ENCODE measurements at places on chromosomes 16 and 17.

DNA sequence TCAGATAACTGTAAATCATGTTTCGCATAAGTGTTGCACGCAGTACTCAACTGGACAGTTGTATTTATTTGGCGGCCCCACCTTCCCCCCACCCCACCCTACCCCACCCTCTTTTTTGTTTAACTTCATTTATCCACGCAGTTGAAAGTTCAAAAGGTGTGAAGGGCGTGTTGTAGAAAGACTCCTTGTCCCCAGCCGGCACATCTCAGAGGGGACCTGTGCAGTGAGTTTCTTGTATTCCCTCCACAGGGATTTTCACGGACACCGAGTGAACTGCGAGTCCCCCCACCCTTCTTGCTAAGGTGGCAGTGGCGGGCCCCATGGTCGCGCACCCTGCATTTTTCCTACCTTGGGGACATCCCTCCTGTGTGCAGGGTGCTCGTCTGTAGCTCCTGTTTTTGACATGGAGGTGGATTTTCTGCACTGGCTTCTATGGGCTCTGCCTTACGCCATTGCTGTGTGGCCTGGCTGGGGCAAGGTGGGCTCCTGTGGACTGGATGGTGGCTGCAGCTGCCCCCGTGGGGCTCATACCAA, 36.2 kb downstream of the ADCY7 start:
- DNase-seq: no peak

- DNase-seq: no peak
These were observed 58.8 kb upstream of the RHBDL3 start for GRCh38 chr17:32206861-32207260.

GRCh38 chr17:44708401-44709263, at the start of gene DBF4B:
DBF4B (plus strand) TSS chr17:44708665; CDS start chr17:44708821, 156 bp downstream.
- DNase-seq: peak; percentile 82

DNA sequence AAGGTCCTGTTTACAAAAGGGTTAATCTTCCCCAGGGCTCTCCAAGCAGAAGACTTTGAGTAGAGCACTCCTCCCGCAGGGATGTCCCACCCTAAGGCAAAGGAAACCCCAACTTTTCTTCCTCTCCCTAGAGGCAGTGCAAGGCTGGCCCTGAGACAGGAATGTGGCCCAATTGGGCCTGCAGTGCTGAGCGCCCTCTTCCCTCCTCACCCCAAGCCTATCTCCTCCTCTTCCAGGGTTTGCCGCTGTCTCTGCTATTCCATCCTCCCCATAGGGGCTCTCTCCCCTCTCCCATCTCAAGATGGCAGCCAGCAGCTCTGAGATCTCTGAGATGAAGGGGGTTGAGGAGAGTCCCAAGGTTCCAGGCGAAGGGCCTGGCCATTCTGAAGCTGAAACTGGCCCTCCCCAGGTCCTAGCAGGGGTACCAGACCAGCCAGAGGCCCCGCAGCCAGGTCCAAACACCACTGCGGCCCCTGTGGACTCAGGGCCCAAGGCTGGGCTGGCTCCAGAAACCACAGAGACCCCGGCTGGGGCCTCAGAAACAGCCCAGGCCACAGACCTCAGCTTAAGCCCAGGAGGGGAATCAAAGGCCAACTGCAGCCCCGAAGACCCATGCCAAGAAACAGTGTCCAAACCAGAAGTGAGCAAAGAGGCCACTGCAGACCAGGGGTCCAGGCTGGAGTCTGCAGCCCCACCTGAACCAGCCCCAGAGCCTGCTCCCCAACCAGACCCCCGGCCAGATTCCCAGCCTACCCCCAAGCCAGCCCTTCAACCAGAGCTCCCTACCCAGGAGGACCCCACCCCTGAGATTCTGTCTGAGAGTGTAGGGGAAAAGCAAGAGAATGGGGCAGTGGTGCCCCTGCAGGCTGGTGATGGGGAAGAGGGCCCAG, 1.0 kb downstream of the PRRT2 start:
- no peak for DNase-seq

DNA sequence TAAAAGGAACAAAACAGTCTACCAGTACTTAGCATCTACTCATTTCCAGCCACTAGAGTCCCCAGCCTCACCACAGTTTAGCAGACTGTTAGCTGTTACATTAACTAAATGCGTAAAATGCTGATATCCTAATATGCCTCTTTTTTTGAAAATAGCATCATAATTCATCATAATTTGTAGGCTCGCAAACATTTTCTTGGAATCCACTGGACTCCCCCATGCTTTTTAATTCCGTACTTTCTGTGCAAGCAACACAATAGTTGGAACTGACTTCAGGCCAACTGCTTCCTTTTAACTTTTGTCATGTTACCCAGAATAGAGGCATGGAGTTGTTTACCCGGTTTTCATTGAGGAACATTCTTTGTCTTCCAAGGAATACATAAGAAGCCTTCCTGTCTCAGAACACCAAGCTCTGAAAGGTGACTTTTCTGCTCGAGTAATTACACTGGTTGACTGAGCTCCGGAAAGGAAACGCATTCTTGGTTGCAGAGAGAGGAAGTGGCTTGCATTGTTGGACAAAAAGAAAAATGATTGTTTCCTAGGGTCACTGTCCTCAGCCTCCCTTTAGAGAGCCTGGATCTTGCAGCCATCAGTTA, 30.9 kb upstream of the SEC14L1 start:
- no peak for DNase-seq

DNA sequence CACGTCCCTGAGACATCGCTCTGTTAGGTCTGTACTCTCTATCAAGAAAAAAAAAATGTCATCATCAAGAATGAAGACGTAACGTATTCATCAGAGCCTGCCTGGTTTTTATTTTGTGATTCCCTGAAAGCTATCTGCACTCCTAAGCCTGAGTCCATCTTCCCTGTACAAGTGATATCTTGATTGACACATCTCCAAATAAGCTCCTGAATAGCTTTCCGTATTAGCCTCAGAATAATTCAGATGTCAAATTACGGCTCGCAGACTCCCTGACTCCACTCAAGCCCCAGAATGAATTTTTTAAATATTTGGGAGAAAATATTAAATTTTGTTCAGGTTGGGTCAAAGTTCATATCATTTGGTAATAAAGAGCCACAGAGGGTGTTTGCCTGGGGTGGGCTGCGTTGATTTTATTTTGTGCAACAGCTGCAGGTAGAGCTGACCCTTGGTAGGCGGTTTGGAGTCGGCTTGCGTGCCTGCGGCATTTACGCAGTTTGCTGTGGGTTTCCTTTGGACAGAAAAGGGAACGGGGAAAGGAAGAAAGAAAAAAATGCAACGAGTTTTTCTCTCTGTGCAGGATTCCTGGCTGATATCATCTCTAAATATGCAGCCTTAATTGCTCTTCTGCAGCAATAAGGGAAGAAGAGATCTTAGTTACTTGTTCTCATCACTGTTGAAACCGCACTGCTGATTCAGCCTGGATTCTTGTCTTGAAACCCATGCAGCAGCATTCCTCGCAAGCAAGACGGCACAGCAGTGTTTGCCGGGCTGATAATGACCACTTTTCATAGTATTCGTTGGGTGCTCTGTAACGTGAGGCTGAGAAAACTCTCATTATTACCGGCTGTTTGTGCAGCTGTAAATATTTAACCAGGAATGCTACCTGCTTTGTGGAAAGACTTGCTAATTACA, 114.7 kb downstream of the IRX3 start:
- DNase-seq: no peak

- DNase-seq: no peak
These were observed 16.4 kb downstream of the FAM20A start for GRCh38 chr17:68584581-68585303.

- no peak for DNase-seq
These were observed 21.4 kb downstream of the WSB1 start for GRCh38 chr17:27315322-27315721.

GRCh38 chr17:60712675-60713074, 35.0 kb downstream of the BCAS3 start:
- no peak for DNase-seq

DNA sequence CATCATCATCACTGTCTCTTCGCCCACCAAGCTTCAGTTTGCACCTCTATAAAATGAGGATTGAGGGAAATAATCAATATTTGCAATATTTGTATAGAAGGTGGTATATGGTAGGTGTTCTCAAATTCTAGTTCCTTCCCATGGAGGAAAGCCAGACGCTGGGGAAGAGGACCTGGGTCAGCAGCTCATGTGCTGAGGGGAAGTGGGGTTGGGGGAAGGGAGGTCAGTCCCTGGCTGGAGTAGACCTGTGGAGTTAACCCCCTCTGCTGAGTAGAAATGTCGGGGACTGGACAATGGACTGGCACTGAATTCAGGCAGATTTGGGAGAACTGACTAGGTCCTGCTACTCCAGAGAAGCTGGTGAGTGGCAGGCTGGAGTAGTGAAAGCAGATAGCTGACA, 12.8 kb upstream of the ITGB3 start:
- no peak for DNase-seq

GRCh38 chr16:11979013-11979672, 2.6 kb downstream of the SNX29 start:
- DNase-seq: no peak

- no peak for DNase-seq
These were observed 2.2 kb downstream of the GSPT1 start for GRCh38 chr16:11913425-11914079.

GRCh38 chr16:52553322-52553721, 6.4 kb upstream of the TOX3 start:
- no peak for DNase-seq

GRCh38 chr17:72775919-72776318, 316.6 kb downstream of the SLC39A11 start:
- no peak for DNase-seq

GRCh38 chr17:49572806-49573420, 2.8 kb upstream of the NXPH3 start:
- no peak for DNase-seq

GRCh38 chr17:65753348-65753747, 191.9 kb upstream of the AXIN2 start:
- DNase-seq: no peak

GRCh38 chr17:42571435-42572225, 4.7 kb downstream of the MLX start:
- DNase-seq: no peak

GRCh38 chr16:15972046-15972868, 22.8 kb downstream of the ABCC1 start:
- no peak for DNase-seq

DNA sequence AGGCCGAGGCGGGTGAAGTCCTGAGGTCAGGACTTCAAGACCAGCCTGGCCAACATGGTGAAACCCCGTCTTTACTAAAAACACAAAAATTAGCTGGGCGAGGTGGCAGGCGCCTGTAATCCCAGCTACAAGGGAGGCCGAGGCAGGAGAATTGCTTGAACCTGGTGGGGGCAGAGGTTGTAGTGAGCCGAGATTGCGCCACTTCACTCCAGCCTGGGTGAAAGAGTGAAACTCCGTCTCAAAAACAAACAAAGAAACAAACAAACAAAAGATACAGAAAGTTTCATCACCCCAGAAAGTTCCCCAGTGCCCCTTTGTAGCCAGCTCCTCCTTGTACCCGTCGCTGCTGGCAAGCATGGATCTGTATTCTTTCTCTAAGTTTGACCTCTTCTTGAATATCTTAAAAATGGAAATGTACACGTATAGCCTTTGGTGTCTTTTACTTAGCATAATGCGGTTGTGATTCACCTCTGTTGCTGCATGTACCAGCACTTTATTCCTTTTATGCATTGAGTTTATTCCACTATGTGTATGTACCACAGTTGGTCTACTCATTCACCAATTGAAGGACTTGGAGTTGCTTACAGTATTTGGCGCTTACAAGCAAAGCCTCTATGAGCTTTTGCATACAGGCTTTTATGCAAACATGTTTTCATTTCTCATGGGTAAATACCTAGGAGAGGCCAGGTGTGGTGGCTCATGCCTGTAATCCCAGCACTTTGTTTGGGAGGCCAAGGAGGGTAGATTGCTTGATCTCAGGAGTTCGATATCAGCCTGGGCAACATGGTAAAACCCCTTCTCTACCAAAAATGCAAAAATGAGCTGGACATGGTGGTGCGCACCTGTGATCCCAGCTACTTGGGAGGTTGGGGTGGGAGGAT, 87.5 kb upstream of the CLEC18A start:
- no peak for DNase-seq

DNA sequence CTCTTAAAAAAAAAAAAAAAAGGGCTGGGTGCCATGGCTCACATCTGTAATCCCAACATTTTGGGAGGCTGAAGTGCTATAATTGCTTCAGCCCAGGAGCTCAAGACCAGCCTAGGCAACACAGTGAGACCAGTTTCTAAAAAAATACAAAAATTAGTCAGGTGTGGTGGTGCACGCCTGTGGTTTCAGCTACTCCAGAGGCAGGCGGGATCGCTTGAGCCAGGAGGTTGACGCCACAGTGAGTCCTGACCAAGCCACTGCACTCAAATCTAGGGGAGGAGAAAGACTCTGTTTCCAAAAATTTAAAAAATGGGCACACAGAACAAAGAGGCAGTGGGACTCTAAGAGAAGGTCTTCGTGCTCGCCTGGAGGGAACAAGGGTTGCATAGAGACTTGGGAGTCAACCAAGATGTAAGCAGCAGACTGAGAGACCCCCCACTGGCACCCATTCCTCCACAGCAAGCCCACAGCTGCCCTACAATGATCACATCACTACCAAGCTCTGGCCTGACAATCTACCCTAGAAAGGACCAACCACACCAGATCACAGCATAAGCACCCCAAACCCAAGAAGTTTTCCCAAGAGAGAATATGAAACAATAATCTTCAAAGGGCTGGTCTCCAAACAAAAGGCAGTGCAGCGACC, 121.6 kb downstream of the ANKRD11 start:
- DNase-seq: no peak

GRCh38 chr17:82110298-82110697, 12.3 kb upstream of the FASN start:
- DNase-seq: no peak

DNA sequence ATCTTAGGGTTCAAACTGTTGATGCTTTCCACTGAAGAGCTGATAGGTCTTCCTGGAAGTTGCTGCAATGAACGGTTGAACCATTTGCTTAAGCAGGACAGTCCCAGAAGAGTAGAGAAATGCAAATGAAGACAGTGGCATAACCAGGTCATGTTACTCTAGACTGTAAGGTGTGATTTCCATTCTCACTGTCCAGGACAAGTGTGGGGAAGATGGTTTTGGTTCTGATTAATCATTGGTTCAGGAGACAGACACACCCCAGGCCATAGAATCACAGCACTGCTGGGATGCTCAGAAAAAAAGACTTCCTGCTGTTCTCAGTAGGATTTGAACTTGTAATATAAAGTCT, 34.8 kb upstream of the XYLT2 start:
- no peak for DNase-seq

DNA sequence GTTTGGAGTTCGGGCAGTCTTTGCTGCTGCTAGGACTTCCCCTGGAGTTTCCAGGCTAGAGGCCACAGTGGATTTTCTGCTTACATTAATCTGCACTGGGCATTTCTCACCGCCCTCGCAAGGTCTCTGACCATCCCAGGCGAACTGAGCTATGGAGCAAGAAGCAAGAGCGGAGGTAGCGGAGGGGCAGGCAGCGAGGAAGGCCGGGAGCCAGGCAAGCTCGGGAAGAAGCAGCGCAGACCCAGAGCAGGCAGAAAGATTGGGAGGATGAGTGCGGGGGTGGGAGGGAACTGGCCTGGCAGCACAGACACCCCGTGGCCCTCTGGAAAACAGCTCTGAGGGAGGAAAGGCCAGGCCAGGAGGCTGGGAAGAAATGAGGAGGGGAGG, 3.8 kb downstream of the COTL1 start:
- no peak for DNase-seq

Measured in C1 segment of cervical spinal cord (tissue), 14 donors.